ENCODE measurements at places on chromosomes 16 and 17.

DNA sequence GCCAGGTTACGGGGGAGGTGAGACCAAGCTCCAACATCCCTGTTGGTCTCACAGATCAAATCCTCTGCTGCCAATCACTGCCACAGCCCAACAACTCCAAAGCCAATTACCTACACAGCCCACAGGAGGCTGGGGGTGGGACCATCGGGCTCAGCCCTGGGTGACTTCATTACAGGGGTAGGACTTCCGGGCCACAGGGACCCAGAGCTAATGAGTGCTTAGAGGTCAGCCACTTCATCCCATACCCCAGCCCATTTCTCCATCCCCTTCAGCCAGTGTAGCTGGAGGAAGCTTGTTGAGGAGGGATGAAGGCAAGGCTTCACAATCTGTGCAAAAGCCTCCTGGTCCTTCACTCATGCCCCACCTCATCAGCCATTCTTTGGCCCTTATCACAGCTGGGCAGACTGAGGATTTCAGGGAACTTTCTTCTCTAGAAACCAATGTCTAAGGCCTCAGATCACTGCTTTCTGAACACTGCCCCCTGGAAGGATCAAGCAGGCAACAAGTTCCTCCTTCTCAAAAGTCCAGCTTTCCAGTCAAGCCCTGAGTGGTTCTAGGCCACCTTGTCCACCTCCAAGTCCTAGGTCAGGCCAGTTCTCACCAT, 5.8 kb downstream of the FOXN1 start:
- DNase-seq: no peak

DNA sequence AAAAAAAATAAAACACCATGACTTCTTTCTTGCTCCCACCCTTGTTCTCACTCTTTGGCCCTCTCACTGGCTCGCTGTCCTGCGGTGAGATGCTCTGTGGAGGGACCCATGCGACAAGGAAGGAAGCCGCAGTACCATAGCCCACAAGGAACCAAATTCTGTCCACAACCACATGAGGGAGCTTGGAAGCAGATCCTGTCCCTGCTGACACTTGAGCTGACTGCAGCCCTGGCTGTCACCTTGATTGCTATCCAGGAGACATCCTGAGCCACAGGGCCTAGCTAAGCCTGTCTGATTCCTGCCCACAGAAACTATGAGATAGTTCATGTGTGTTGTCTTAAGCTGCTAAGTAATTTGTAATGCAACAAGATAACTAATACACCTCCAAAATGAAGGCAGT, 4.8 kb upstream of the MT2A start:
- peak; percentile 60 for DNase-seq

- DNase-seq: no peak
These were observed 8.8 kb downstream of the MYO19 start for GRCh38 chr17:36525888-36526287.

DNA sequence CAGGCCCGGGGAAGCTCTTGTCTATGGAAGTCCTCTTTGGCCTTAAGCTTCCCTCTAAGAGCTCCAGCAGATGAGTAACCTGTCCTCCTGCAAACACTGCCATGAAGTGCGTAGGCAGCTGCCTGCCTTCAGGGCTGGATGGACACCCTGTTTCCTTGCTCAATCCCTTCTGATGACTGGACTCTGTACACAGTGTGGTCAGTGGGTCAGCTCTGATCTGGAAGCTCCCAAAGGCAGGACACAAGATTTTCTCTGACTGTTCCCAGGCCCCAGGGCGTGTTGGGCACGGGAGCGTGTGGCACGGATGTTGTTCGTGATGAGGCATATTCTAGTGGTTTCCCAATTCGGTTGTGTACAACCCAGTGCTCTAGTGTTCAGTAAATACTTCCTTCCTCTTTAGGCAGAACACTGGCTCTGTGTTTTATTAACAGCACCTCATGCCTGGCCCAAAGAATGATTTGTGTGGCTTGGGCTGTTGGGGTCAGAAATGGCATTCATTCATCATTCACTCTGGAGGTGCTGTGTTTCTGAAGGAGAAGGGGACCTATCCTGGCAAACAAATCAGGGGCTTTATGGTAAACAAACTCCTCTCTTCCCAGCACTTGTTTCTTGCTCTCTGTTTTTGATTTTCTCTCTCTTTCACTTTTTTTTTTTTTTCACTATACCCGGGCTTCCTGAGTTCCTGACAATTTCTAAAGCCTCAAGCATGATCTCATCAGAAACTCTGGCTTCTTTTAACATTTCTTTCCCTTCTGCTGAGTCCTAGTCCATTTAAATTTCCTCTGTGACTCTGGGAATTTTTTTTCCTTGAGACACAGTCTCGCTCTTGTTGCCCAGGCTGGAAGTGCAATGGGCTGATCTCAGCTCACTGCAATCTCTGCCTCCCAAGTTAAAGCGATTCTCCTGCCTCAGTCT, 12.0 kb upstream of the RNF157 start:
- DNase-seq: peak; percentile 80

DNA sequence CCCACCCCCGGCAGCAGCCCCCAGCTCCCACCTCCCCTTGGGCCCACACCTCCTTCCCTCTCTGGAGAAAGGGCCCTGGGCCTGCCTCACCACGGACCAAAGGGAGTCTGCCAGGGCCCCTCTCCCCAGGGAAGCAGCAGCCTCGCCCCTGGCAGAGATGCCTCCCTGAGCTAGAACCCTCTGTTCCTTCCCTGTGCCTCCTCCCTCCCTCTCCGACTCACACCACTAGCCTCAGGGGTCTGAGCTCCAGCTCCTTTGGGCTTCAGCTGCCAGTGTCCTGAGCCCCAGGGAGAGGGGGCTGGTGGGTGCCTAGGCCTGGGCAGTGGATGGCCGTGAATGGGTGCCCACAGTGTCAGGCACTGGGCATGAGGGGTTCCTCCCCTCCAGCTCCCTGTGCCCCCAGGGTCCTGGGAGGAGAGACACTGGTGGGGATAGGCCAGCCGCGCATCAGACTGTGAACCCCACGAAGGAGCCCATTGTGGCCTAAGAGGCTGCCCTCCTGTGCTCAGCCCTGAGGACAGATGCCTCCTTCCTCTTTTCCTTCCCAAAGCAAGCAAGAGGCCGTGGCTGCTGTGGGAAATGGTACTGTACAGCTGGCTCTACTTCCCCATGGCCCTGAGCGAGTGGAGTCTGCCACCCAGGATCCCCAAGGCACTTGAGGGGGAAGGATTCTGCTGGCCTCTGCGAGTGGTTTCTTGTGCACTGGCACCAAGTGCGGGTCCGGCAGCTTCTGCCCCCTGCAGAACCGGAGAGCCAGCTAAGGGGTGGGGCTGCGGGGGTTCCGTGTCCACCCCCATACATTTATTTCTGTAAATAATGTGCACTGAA, 20.7 kb downstream of the MMP15 start:
- DNase-seq: no peak

DNA sequence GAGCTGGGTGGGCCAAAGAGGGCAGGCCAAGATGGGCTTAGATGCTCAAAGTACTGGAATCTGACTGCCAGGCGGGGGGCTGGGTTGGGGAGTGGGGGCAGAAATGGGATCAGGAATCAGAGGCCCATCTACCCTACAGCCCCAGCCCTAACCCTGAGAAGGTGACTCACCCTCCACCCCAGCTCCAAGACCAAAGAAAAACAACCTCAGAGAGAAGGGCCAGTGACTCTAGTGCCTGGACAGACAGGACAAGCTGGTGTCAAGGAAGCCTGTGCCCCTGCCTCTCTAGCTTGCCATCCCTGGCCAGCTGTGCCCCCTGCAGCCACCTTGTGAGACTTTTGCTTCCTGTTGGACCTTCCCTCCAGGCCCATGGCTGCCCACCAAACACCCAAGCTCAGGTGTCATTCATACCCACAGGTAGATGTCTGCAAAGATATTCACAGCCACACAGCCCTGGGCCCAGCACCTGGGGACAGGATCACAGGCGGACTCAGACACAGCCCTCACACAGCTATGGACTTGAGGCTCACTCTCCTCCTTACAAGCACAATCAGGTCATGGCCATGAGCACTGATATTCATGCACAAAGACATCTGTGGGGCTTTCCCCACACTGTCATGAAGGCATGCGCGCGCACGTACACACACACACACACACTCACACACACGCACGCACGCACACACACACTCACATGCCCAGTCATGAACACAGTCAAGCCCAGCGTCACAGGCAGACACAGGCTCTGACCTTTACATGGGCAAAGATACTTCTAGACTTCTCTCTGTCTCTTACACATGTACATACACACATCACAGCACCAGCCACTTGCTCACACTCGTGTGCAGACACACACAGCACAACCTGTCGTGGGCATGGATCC, 2.8 kb downstream of the WNT3 start:
- DNase-seq: no peak

GRCh38 chr17:80566054-80566400, 21.4 kb downstream of the RPTOR start:
- DNase-seq: no peak

- peak; percentile 35 for DNase-seq
These were observed 24.8 kb upstream of the STH start for GRCh38 chr17:45973946-45974859.

DNA sequence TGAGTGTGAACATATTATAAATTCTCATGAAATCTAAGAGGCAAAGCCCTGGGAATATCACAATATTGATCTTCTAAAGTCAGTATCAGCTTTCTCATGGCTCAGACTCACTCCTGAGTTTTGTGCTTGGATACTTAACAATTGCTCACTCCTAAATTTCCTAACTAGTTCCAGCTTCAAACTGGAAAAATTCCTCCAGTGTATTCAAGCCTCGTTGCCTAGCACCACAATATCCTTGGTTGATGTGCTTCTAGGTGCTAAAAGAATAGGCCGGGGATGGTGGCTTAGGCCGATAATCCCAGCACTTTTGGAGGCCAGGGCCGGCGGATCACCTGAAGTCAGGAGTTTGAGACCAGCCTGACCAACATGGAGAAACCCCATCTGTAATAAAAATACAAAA, 62.5 kb downstream of the XYLT1 start:
- no peak for DNase-seq

DNA sequence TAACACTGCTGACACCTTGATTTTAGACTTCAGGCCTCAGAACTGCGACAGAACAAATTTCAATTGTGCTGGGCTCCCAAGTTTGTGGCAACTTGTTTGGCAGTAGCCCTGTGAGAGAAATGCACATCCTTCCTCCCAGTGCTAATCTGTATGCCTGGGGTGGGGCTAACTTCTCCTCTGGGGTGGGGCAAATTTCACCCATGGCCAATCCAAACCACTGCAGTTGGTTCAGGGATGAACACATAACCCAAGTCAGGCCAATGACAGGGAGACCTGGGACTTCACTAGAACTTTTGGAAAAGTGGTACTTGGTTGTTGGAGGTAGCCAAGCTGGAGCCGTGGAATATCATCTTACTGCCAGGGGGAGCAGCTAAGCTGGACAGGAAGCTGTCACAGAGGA, 56.3 kb downstream of the ABCC6 start:
- DNase-seq: no peak

GRCh38 chr16:85164838-85165516, 52.7 kb upstream of the CIBAR2 start:
- no peak for DNase-seq

- peak; percentile 88 for DNase-seq
These were observed at the start of gene CBX2 for GRCh38 chr17:79777894-79778503. TSS of gene CBX2 (plus strand) at chr17:79778148. CDS start at chr17:79778236, 88 bp downstream.

DNA sequence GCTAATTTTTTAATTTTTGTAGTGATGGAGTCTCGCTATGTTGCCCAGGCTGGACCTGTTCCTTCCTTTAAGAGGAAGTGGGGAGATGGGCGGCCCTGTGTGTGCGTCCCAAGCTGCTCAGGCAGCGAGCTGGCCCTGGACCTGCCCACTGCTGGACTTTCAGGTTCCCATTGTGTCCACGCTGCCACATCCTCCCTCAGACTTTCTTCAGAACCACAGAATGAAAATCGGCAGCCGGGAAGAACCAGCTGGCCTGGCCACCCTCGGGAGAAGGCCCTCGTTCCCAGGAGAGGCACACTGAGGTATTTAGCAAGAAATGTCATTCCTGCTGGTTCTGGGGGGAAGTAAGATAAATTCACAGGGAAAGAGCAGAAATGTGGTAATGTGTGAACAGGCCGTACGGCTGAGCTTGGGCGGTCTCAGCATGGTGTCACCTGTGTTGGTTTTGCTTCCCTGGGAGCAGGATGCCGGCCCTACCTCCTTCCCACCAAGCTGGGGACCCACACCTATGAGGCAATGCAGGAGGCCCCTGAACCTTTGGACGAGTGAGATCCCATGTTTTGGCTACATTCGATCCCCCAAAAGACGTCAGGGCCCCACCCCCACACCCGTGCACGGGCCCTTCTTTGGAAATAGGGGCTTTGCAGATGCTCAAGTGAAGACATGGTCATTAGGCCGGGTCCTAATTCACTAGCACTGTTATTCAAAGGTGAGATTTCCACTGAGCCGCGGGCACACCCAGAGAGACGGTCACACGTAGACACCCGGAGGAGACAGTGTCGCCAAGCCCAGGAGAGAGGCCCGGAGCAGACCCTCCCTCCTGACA, 35.9 kb upstream of the ZNF469 start:
- DNase-seq: no peak

GRCh38 chr17:82871056-82871775, 31.4 kb upstream of the ZNF750 start:
- no peak for DNase-seq

DNA sequence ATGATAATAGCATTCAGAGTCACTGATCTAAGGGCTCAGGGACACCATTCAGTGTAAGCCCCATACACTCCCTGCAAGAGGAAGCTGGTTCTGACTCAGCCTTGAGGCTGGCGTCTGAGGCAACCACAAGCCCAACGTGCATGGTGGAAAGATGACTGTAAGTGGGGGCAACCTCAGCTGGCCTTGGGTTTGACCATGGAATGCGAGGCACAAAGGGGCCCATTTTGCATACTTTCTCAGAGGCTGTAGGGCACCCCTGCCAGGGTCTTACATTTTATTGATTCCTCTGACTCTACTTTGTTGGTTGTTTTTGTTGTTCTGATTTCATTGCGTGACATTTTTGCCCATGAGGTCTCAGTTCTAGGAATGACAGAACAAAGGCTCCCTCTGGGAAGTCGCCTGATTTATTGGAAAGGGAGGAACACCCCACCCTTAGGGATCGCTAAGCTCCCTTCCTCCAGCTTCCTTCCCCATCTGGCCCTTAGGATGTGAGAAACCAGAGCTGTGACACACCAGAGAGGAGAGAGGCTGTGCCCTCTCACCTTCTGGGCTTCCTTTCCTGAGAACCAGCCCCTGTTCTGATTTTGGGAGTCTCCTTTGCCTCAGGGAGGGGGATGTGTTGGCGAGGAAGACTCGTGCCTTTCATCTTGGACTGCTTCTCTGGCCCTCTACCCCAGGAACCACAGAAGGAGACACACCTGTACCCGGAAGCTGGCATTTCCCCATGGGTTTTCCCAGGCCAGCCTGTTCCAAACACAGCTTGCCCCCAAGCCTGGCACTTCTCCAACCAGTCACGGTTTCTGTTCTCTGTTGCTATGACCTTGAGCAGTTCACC, 5.6 kb upstream of the CIITA start:
- peak; percentile 39 for DNase-seq

DNA sequence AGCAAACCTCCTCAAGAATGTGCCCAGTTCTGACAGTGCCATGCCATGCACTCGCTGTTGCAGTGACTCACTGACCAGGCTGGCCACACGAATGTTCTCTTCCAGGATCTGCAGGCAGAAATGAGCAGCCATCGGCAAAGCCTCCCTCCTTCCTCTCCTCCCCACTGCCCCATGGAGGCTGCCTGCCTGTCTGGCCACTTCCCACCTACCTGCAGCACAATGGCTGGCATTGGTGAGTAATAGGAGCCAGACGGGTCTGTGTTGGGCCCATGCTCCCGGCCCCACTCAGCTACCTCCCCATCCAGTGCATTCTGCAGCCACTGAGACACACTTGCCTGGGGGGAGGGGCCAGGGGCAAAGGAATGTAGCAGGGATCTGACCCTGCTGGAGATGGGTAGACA, 2.8 kb upstream of the MATCAP1 start:
- no peak for DNase-seq

GRCh38 chr17:35588196-35588920, 1.2 kb downstream of the AP2B1 start:
- DNase-seq: peak; percentile 63
